AG04450 (cell line): ENCODE measurements at places on chromosomes 6 and 20.

GRCh38 chr6:141561154-141561553 lies 571.6 kb upstream of the GJE1 start:
- no peak for DNase-seq

GRCh38 chr6:63864671-63865318 lies 229.2 kb downstream of the PHF3 start:
- DNase-seq = no peak

DNA sequence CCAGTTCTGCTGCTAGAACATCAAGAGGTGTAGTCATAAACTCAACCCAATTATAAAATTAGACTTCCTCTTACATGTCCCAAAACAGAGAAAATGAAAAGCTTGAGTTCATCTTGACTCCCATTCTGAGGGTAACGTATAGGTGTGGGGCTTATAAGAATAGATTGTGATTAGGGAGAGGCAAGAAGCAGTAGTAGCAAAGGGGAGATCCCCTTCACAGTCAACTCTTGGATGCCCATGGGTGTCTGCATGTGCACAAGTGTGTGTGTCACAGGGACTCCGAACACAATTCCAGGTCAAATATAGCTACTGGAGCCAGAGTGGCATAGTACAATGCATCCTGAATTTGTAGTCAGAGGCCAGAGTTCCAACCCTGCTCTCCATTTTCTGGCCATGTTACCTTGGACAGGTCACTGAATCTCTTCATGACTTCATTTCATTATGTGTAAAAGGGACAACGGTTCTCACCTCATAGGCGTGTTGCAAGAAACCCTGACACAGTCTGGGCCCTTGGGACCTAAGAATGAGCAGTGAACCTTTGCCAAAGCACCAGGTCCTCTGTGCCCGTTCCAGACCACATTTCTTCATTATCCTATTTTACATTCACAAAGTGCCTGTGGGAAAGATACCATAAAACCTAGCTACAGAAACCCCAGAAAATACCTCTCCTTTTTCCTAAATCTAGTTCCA lies 11.8 kb downstream of the GSTA4 start:
- DNase-seq = no peak

GRCh38 chr6:45965792-45966191 lies 49.9 kb downstream of the CLIC5 start:
- no peak for DNase-seq

DNA sequence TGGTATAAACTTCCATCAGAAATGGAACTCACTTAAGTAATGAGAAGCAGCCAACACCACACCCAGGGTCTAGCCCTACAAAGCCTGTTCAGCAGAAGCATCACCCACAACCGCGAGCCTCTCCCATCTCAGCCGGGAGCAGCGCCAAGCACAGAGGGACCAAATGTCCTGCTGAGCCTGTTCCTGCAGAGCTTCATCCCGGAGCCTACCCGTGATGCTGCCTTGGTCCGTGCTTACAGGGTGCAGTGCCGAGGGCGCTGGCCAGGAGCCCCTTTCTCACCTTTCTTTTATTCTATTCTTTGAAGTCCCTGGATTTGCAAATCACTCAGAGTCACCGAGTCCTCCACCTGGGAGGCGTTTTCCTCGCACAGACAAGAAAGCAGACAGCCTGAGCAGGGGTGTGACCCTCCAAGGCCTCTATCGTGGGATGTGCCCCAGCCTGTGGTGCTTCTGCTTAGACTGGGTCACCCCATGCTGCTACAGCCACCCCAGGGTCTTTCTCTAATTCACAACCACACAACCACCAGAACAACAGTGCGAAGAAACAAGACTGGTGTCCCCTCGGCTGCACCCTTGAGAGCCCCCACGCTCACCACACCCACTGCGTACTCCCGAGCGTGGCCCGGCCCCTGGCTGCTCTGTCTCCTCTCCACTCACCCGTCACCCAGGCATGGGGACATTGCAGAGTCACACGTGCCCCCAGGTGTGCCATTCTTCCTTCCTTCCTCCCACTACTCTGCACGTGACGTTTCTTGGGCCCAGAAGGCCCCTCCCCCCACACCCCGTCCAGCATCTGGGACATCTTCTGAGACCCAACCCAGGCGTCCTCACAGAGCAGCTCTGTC lies 92.2 kb upstream of the MPC1 start:
- no peak for DNase-seq

GRCh38 chr6:357261-357790 lies 34.2 kb upstream of the IRF4 start:
- no peak for DNase-seq

DNA sequence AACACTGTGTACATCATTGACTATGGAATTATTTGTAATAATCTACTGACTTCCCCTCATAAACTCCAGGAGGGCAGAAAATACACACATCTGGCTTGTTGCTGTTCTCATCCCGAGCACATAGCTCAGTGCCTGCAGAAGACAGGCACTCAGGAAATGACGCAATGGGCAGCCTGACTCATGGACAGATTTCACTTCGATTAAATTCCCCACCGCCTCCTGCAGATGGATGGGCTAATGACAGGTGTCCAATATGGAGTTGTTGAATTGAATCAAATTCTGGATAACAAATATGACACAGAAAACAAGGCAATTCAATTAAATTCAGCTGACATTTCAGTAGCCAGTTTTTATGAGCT lies 9.1 kb downstream of the ANKRD60 start:
- no peak for DNase-seq

- DNase-seq = no peak
Measured at GRCh38 chr6:116624036-116624805, 7.9 kb downstream of the RSPH4A start.

- DNase-seq = no peak
Measured at GRCh38 chr20:59192533-59192896, 28.9 kb downstream of the ZNF831 start.

DNA sequence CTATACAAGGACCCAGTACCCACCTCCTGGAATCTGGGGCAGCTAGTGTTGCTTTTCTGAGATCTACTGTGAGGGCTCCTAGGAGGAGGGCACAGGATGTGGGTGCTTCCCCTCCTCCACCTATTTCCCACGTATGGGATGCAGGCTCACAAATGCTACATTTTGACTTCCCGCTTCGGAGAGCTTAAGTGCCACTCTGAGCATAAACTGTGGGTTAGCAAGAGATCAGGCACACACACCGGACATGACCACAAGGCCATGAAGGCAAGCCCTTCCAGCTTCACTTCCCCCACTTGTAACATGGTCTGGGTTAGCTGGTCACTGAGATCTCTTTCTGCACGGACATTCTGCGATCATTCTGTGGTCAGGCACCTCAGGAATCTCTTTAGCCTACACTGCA lies 15.7 kb upstream of the TGM3 start:
- DNase-seq = no peak
